ENCODE measurements at places on chromosomes 11 and 22.

GRCh38 chr11:121134741-121135312, 33.8 kb downstream of the TECTA start:
- DNase-seq = no peak

DNA sequence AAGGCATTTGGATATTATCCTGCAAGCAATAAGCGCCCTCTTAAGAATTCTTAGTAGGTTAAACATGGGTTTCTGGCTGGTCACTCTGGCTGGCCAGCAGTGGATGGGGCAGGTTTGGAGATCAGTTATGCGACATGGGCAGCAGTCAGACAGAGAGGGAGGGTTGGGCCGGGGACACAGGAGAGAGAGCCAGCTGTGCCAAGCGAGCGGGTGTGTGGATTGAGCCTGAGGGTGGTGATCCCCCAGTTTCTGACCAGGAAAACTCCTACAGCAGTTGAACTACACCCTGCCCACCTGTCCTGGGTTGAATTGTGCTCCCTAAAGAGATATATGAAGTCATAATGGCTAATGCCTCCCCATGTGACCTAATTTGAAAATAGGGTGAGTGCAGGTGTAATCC, 671.2 kb downstream of the TBC1D22A start:
- DNase-seq = no peak

- no peak for DNase-seq
These were observed 1037.0 kb downstream of the DLG2 start for GRCh38 chr11:84590106-84590505.

DNA sequence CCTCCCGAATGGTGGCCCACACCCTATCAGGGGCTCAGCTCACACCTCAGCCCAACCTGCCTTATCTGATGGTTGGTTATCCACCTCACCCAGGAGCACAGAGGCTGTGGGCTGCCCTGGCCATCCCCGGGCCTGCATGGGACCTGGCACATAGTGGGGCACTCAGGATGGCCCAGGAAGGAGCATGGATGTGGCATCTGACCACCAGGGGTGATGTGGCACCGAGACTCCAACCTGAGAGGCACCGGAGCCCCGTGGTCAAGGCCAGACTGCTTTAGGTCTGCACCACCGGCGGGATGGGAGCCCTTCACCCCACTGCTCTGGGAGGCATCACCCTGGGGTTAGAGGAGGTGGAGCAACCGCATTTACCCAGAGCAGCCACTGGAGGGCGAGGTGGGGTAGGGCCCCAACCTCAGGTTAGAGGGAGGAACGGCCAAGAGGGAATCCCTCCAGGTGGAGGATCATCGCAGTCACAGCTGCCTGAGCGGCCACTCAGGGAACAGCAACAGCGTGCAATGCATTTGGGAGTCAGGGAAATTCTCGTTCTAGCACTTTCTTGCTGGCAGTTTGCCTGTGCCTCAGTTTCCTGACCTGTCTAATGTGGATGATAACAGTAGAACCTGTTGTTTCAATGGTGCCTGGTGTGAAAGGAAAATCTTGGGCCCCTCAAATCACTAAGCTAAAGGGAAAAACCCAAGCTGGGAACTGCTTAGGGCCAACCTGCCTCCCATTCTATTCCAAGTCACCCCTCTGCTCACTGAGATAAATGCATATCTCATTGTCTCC, 52.9 kb upstream of the CARS1 start:
- no peak for DNase-seq

DNA sequence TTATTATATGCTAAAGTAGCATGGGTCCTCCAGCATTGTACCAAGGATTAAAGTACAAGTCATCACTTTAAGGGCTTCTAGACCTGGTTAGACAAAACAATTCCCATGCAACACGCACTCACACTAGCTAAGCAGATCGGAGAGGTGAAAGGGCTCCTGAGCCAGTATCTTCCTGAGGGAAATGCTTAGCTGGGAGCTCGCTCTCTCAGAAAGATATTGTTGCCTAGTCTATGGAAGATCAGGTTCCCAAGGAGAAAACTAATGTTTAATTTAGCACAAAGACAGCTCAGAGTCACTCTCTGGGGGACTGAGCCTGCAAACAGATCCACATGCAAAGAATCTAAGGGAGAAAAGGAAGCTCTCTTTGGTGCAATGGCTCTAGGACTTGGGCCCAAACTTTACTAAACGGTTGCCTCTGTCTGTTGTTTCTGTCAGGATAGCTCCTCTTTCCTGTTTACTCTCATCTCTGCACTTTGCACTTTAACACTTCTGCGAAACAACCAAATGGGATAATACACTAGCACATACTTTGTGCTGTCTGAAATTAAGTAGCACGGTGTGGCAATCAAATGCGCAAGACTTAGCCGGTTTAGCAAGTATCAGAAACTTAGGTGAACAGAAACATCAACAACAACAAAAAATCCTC, 10.7 kb downstream of the MAML2 start:
- no peak for DNase-seq

GRCh38 chr22:46363611-46364321, 28.3 kb downstream of the TRMU start:
- no peak for DNase-seq

DNA sequence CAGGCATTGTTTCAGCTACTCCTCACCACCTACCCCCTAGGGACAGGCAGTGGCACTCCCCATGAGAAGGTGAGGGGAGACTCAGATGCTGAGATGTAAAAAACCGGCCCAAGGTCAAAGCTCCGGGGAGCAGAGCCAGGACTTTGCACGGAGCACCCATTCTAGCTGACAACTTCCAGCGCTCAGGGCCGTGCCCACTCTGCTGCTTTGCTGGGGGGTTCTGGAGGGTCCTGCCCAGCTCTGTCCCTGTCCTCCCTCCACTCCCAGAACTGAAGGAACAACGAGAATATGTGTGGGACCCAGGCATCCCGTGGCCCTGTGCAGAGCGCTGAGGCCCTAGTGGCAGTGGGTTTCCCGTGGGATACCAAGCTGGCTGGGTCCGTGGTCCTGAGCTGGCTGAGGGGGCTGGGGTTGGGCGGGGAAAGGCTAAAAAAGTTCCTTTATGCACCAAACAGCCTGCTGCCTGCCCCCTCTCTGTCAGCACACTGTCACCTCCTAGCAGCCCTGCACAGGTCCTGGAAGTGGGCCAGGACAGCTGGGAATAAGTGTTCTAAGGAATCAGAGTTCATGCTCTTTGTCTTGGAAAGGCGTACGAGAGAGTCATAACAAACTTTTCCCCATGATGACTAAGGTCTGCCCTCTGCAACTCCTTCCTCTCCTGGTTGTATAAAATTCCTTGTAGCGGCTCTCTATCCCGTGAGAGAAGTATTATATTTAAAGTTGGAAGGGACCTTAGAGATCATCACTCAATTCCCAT, 1.9 kb downstream of the MS4A10 start:
- no peak for DNase-seq

- no peak for DNase-seq
These were observed 365.5 kb downstream of the MN1 start for GRCh38 chr22:27435844-27436576.

- no peak for DNase-seq
These were observed 14.0 kb upstream of the ARHGAP8 start for GRCh38 chr22:44738347-44738715.

- DNase-seq = peak; percentile 65
These were observed 12.3 kb downstream of the STARD10 start for GRCh38 chr11:72781313-72782080.

DNA sequence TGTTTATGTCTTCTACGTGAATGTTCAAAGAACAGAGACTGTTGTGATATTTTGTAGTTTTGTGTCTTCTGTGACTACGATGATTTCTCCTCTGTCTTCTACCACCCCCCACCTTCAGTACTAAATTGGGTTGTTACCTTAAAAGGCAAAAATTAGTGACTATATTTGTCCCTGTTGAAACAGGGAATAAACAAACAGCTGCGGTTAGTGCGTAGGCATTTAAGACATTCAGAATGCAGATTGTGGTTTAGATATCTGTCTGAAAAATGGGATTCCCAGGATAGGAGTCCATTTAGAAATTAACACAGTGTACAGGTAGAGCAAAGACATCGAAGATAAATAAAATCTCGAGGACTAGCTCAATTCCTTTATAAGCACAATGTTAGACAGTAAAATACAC, 15.6 kb upstream of the ARHGAP42 start:
- no peak for DNase-seq

GRCh38 chr11:23727387-23727786, 769.5 kb upstream of the LUZP2 start:
- DNase-seq = no peak

DNA sequence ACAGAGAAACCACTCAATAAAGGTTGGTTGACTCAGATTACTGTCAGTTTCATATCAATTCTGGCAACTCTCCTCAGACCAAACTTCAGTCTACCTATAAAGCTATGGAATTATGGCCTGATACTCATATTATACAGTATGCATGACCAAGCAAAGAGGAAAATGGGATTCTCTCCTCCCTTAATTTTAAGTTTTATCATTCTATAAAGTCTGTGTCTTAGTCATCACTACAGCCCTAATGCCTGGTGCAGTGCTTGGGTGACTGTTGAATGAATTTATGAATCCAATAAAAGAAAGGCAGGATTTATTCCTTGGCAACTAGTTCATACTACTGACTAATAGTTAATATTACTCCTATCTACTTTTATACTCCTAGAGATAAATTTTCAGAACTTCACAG, 37.6 kb upstream of the GRAMD1B start:
- DNase-seq = no peak

- no peak for DNase-seq
These were observed 5.9 kb downstream of the HTR3A start for GRCh38 chr11:113980785-113981184.

DNA sequence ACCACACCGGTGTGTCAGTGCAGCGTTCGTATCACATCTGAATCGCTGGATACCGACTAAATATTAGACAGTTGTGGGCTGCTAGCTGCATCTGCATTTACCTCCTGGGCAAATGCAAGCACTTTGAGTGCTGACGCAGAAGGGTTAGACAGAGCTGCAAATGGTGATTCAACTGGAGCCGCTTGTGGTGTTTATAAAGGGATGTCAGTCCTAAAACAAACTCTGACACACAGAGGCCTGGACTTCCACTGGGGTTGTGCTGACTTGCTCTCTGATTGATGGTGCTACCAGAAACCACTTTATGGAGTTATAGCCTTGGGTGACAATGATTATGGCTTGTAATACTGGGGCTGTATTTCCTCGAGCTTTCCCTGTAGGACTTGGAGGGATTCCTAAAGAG, 374.4 kb downstream of the NTM start:
- DNase-seq = no peak

DNA sequence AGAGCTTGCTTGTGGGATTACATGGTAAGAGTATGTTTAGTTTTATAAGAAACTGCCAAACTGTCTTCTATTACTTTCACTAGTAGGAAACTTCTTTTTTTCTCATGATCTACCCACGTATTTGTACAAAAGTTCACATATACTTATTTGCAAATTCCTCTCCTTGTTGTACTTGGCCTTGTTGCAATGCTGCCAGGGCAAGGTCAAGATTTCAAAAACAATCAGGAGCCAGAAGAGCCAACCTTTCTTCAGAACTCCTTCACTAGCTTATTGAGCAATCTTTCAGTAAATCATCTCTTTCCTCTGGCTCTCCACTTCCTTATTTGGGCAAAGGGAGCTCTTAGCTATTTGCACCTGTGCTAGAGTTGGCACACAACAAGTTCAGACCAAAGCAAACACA, 9.7 kb downstream of the SRSF8 start:
- DNase-seq = no peak
